ENCODE measurements at places on chromosomes 4 and X.

DNA sequence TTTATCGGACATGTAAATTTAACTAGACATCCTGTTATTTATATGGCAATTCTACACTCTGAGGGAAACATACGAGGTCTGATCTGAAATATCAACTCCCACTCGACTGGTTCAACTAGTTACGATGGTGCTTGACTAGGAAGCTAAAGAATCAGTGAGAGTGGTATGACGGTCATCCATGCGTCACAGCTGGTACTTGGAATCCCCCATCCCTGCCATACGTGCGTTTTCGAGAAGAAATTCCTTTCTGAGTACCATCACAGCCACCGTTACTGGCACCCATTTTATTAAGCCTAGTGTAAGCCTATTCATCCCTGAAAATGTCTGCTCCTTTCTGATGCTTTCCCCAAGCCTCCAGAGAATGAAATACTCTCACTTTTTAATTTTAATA lies 695 bp upstream of the PIGA start:
- DNase-seq, result peak; percentile 34

GRCh38 chr4:45946699-45947098 lies 177.2 kb downstream of the GABRG1 start:
- no peak for DNase-seq

- no peak for DNase-seq
Observed at GRCh38 chr4:153513596-153513995, 47.4 kb downstream of the TMEM131L start.

DNA sequence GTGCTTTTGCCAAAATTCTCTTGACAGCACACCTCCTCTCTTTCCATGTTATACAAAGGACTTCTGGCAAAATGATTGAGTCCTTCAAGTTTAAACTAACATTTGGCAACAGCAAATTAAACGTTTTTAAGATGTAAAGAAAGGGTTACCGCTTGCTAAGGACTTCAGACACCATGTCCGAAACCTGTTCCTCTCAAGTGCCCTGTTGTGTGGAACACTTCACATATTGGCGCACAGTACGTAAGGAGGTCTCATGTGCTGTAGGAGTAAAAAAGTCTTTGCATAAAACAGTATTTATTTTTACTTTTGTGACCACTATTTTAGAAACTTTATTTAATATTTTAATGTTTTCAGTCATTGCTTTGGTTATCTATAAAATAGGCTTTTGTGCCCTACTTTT lies 33.7 kb upstream of the HPRT1 start:
- DNase-seq, result no peak

DNA sequence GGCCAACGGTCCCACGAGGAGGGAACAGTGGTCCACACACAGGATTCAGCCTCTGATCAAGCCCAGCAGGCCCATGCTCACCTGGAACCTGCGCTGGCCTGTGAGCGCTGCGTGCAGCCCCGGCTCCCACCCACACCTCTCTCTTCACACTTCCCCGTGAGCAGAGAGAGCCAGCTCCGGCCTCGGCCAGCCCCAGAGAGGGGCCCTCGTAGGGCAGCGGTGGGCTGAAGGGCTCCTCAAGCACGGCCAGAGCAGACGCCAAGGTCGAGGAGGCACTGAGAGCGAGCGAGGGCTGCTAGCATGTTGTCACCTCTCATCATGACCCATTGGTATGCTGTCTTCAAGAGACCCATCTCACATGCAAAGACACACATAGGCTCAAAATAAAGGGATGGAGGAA lies 83.0 kb upstream of the FMR1 start:
- DNase-seq, result no peak

DNA sequence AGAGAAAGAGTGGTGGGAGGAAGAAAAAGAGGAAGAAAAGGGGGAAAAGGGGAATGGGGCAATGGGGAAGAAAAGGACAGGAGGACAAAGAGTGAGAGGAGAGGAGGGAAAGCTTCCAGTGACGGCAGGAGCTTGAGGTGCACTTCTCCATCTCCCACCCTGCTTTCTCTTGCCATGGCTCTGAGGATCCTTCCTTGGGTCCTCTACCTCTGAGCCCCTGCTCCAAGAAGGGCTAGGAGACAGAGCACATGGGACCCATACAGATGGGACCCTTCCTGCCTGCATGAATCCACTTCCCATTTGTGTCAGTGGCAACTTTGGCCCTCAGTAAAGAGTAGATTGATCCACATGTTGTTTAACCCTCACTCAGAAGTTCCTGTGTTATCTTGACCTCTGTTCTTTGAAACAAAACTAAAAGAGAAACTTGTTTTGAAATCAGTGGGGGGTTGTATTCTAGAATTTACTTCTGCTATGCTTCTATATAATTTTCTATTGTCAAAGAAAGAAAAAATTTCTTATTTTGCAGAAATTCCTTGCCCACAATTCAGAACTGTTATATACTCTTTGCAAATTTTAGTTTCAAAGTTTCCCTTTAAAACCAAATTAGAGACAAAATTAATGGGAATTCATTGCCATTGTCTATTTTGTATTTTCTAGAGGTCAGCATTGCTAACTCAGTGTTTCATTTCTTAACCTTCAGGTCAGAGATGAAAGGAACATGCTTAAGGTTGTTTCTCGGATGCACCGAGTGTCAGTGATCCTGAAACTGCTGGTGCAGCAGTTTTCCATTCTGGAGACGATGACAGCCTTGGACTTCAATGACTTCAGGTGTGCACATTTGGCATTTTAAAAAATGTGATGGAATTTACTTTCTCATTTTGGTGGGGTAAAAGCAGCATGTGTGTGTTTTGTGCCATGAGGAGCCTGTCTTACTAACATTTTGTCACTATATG lies 5.0 kb downstream of the TDO2 start:
- no peak for DNase-seq

All from stimulated activated naive CD8-positive, alpha-beta T cell treated with anti-CD3 and anti-CD28 coated beads, Interleukin-15, Interleukin-2, amounts not matched to agents 100 U/mL and 50 U/mL, for 24 hours (primary cell).